Activated CD4-positive, alpha-beta T cell treated with anti-CD3 and anti-CD28 coated beads, Interleukin-10, Interleukin-2, amounts not matched to agents 100 ng/mL and 50 ng/mL, durations not matched to agents 16 hours and 8 hours (primary cell): ENCODE measurements at places on chromosomes 7 and 10.

- no peak for DNase-seq
Measured at GRCh38 chr7:42445691-42446090, 208.7 kb upstream of the GLI3 start.

GRCh38 chr10:131221632-131222277, 89.8 kb downstream of the TCERG1L start:
- DNase-seq: no peak

DNA sequence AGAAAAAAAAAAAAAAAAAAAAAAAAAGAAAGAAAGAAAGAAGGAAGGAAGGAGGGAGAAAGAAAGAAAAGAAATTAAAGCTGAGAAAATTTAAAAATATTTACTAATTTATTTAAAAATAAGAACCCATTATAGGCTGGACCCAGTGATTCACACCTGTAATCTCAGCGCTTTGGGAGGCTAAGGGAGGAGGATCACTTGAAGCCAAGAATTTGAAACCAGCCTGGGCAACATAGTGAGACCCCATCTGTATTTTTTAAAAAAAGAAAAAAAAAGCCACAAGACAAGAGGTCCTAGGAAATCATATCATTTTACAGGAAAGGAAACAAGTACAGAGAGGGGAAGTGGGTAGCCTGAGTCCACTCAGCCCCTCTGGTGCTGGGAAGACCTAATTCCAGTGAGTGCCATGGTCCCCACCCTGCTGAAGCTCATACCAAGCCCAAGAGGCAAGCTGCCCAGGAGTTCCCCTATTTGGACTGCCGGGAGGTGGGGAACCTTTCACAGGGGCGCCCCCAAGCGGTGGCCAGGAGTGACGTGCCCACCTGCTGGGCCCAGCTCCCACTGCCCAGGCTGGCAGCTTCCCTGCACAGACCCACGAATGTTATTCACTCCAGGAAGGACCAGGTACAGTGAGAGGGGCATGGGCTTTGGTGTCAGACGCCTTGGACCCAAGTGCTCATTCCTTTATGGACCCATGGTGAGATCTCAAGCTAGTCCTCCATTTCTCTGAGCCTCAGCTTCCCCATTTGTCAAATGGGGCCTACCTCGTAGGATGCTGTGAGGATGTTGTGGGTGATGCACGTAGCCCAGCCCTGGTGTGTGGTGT, 133.6 kb downstream of the ZMIZ1 start:
- DNase-seq: peak; percentile 49

- no peak for DNase-seq
Measured at GRCh38 chr7:111413739-111414138, 148.6 kb downstream of the IMMP2L start.

DNA sequence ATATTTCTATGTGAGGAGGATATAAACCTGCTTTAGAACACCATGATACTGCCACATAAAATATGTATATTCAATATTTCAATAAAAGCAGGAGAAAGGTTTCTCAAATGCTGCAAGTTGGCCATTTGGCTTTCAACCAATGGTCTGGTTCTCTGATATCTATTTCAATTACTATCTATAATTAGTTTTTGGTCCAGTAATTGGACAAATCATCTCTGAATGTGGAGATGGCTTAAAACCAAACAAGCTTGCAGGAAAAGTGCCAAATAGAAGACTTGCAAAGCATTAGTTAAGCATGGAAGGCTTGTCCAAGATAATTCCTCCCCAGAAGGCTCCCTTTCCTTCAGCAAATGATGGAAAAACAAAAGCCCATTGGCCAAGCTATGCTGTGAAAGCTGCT, 140.1 kb downstream of the CPEB3 start:
- no peak for DNase-seq
